Nephron progenitor cell (in vitro differentiated cells): ENCODE measurements at places on chromosomes 5 and 9.

- no peak for DNase-seq
Observed at GRCh38 chr5:51487952-51488351, 104.7 kb downstream of the ISL1 start.

DNA sequence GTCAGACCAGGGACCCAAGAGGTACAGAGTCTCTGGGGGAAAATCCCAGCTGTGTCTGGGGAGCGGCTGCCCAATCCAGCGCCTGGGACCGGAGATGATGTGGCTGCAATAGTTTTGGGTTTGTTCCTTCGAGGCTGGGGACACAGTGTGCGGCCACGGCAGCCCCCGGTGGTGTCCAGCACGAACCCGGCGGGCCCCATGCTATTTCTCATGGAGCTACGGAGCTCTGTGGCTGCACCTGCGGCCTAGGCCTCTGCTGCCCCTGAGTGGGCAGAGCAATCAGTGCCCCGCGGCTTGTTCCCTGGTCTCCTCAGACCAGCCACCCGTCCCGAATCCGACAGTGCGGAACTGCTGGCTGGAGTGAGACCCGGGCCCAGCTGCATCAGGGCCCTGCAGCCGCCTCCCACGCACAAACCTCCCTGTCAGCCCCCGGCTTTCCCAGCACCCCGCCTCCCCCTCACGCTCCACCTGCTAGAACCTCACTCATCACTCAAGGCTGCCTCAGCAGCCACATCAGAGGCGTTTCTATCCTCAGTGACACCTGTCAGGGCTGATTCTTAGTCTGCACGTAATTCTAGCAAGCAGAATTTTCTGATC, 29.0 kb downstream of the SARDH start:
- peak; percentile 78 for DNase-seq

DNA sequence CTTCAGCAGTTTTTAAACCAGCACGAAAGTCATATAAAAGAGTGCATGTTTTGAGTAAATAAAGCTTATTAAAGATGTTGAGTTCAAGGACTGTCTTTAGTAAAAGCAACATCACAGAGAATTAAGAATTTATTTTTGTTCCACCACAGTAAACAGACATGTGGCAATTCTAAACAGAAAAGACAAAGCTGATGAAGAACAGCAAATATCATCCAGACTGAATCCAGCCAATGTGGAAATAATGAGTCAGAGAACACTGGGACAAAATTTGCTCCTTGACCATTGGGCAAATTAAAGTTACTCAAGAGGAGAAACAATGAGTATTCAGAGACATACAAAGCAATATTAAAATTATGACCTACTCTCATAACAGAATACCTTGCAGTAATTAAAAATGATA, 28.8 kb downstream of the OR2K2 start:
- DNase-seq = no peak

DNA sequence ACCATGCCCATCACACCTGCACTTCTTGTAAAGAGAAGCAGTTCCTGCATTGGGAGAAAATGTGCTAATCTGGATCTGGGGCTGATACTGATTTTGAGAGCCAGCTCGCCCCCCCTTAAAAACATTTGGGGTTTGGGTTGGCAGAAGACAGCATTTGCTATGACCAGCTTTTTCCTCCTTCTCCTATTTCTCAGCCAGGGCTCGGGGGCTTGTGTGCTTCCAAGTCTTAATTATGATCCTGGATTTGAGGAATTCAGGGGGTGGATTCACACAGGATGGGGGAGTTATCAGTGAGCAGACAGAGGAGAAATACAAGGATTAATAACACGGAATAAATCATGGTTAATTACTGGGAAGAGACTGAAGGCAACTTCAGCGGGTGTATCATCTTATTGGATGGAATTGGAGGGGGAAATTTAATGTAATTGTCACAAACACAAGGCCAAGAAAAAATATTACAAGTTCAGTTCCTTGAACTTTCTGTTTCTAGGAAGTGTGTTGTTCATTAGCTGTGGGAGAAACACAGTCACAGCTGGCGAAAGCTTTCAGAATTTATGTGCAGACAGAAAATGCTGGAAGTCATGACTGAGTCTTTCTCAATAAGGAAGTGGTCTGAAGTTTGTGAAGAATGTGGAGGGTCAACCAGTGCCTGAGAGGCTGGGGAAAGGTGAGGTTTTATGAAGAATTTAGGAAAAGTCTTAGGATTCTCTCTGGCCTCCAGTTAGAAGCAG, 15.3 kb downstream of the C9orf152 start:
- no peak for DNase-seq

- peak; percentile 74 for DNase-seq
Observed at GRCh38 chr5:4941957-4942830, 197.9 kb upstream of the ADAMTS16 start.

DNA sequence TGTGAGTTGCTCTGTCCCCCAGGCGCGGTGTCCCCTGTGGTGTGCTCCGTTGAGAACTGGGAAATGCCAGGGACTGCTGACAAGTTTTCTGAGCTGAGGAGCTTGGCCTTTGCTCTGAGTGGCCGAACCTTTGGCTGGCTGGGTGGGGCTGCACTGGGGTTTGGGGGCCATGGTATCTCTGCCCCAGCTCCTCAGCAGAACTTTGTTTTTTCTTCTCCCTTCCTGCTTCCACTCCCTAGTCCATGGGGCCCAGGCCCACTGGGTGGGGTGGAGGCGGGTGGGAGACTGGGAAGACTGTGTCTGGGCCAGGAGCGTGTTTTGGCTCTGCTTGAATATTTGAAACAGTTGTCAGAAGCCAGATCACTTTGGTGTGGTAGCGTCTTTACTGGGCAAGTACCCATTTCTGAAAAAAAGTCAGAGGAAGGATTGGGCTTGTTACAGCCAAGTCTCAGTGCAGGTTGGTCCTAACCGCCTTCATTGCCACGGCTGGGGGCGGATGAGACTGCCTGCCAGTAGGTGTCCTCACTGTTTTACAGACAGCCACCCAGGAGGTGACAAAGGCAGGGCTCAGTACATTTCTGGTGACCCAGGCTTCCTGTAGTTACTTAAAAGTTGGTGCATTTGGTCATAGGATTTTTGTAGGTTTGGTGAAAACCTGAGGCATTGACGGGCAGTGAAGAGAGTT, 92.7 kb downstream of the DAB2IP start:
- DNase-seq = peak; percentile 51

DNA sequence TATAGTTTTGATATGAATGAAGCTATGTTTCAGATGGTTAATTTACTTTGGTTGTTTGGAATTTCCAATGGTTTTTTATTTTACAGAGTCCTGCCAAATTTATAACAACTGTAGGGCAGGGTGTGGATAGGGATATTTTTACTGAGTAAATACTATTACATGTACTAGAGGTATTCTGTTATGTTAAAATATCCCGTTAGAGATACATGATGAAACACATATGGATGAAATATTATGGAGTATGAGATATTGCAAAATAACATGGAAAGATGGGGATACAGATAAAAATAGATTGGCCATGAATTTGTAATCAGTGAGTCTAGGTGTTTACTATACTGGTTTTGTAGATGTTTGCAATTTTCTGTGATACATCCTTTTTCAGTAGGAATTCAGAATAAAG, 76.7 kb downstream of the RAB24 start:
- no peak for DNase-seq

- no peak for DNase-seq
Observed at GRCh38 chr5:136067422-136067821, 38.6 kb downstream of the TGFBI start.

DNA sequence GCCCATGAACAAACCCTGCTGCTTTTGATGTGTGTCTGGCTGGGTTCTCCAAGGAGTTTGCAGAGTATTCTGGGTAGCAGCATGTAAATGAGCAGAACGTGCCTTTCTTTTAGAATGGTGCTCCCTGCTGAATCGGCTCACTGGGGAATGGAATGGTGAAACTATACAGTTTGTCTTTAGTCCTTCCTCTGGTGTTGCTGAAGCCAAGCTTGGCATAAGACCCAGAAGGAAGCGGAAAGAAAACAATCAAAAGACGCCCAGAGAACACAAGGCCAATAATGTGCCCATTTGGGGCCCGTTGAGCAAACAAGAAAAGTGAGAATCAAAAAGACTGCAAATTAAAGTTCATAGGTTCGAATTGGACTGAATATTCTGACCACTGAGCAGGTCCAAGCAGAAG, 60.1 kb downstream of the MVB12B start:
- DNase-seq = no peak

DNA sequence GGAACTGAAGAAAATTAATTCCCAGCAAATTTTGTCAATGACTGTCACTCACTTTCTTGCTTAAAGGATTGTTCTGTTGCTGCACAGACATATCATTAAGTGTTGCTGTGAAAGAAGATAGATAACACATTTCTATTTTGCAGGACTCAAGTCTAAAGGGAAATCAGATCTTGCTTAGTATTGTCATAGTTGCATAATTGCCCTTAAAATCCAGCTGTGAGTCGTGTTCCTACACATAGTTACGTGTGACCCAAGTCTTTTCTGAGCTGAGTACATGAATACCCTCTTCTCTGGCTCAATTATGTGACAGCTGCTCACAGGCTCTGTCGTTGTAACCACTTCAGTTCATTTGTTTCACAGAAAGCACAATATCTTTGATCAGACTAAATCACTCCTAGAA, 390.8 kb downstream of the DTWD2 start:
- DNase-seq = no peak

DNA sequence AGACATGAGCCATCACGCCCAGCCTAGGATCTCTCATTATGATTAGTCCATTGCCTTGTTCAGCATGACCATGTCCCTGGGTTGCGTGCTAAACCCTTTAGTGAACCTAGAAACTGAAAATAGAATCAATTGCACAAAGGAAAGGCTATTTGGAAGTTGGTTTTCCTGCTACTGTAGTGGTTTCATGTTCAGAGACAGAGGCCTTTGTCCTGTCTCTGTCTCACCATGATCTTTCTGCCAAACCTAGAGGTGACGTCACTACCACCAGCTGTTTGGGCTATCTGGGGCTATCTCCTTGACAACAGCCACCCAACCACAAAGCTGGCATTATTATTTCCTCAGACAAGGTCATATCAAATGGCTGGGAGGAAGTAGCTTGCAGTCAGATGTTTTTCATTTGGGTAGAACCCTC, 4.0 kb upstream of the CDK5RAP2 start:
- DNase-seq = no peak
